ENCODE measurements at places on chromosomes 3 and 15.

DNA sequence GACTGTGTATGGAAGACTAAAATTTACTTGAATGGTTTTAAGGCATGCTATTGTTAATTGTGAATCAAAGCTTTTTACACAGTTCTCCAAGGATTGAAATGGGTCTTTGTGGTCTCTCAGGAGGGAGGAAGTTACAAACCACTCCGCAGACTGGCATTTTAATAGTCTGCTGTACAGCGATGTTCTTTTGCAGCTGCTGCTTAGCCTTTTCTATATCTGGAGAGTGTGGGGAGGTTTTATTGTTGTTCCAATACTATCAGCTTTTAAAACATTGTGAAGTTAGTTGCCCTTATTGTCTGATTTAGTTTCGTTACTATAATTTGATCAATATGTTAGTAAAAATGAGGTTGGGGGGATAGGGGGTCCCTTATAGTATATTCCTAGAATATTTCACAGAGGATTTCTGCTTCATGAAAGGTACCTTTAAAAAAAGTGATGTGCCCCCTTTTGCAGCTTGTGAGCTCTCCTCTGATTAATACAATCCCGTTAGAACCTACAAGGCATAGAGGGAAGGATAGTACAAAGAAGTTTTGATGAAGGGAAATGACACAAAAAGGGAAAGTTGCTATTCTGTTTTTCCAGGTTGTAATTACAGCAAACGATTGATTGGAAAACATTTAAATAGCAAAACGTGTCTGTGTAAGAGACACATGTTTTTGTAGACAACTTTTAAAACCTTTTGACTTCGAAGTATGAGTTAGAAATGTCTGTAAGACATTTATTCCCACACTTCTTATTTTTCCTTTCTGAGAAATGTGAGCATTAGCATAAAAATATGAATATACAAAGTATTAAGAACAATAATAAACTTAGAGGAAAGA is 158.3 kb upstream of the CGNL1 start:
- DNase-seq: peak; percentile 30

DNA sequence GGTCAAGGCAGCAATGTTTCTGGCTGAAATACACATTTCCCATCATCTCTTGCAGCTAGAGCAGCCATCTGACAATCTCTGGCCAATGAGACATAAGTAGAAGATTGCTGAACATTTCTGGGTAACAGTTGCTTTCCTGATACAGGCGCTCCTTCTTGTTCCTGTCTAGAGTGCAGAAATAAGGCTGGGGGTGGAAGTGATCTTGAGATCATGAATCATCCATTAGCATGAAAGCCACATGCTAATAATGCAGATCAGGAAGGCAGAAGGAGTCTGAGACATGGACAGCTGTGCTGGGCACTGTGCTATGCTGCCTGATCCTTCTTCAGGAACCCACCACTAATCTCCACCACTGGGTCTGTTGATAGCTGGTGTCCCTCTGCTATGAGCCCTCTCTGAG is 14.8 kb upstream of the TMEM108 start:
- DNase-seq: no peak

DNA sequence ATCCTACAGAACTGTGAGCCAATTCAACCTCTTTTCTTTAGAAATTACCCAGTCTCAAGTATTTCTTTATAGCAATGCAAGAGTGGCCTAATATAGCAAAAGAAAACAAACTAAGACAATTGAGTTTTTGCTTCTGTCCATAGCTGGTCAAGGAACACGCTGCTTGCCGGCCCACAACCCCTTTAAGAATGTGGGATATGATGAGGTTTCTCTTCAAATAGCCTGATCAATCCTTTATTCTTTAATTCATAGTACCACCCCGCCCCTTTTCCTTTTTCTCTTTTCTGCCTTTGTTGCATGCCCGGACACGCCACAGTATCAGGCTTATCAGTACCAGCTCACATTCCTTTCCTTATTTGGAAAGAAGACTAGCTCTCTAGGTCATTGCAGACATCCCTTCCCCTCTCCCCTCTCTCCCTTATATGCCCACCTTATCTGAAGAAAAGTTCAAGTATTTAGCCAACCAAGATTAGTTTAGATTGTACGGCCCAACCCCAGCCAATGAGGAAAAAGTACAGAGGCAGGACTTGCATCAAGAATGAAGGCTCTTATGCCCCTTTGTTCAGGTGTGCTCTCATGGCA is 404.5 kb downstream of the OCA2 start:
- peak; percentile 73 for DNase-seq

DNA sequence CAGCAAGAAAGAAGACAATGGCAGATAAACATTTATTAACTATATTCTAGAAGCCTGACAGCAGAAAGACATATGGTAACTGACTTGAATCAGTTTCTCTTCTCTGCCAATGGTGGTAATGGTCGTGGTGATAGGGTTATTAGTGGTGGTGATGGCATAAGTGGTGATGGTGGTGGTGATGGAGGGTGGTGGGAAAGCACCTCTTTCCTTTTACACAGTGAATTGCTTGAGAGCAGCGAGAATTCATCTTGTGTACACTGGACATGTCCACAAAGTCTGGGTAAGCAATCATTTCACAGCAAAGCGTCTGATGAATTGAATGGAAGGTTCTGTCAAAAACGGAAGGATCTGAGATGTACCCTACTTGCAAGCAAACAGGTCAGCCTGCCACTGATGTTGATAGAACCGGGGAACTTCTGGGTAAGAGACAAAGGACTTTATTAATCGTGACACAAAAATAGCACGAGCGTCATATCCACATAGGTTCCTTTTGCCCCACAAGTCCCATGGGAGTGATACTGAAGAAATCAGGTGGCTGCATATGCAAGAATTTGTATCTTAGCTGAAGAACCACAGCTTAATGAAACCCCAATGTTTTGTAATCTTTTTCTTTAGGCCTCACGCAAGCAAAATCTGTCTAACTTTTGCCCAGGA is 23.5 kb upstream of the TBC1D5 start:
- no peak for DNase-seq

DNA sequence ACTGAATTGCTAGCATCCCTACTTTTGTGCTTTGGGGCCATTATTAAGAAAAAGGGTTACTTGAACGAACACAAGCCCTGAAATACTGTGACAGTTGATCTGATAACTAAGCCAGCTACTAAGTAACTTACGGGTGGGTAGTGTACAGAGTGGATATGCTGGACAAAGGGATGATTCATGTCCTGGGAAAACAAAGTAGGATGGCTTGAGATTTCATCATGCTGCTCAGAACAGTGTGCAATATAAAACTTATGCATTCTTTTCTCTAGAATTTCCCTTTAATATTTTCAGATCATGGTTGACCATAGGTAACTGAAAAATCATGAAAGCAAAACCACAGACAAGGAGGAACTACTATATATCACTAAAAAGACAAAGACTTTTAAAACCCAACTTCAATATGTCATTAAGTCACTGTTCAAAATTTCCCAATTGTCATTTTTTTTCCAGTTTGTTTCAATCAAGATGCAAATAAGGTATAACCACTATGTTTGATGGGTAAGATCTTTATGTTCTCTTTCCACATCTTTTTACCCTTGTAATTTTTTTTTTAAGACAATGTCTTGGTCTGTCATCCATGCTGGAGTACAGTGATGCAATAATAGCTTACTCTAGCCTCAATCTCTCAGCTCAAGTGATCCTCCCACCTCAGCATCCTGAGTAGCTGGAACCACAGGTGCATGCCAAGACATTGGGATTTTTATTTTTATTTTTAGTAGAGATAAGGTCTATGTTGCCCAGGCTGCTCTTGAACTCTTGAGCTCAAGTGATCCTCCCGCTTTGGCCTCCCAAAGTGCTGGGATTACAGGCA is 67.7 kb downstream of the IFT80 start:
- DNase-seq: peak; percentile 5

GRCh38 chr15:96565266-96565665 is 234.8 kb downstream of the NR2F2 start:
- DNase-seq: no peak

DNA sequence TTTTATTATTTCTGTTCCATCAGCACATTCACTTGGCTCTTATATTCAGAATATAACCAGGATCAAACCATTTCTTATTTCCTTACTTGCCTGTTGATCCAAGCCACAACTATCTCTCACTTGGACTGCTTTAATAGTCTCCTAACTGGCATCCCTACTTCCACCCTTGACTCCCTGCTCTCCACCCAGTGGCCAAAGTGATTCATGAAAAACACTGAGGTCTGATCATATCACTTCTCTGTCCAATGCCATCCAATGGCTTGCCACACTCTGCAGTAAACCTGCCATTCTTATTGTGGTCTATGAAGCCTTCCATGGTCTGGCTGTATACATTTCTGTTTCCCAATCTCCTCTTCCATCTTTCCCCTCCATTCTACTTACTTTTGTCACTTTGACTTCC is 576.1 kb downstream of the PDCD6IP start:
- no peak for DNase-seq

GRCh38 chr3:78610462-78611125 is 1157.2 kb downstream of the ROBO1 start:
- DNase-seq: no peak

DNA sequence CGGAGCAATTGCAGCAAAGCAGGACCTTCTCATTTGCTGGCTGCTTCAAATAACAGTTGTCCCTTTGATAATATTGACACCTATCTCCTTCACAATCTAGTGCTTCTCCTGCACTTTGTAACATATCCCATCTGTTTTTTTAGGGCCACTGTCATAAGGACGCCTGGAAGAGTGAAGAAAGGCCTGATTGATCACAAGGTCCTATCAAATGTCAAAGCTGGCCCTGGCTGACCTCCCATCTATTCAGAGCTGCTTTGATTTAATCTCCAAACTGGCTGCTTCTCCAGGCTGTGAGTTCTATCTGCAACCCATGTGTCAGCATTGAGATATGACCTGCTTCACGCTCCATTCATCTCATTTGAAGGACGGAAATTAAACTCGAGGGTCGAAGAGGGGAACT is 601.2 kb upstream of the KCNMB2 start:
- DNase-seq: peak; percentile 41

- DNase-seq: no peak
Measured at GRCh38 chr3:25128735-25129134, 299.3 kb upstream of the RARB start.

GRCh38 chr15:94354655-94355054 is 123.3 kb downstream of the MCTP2 start:
- no peak for DNase-seq

DNA sequence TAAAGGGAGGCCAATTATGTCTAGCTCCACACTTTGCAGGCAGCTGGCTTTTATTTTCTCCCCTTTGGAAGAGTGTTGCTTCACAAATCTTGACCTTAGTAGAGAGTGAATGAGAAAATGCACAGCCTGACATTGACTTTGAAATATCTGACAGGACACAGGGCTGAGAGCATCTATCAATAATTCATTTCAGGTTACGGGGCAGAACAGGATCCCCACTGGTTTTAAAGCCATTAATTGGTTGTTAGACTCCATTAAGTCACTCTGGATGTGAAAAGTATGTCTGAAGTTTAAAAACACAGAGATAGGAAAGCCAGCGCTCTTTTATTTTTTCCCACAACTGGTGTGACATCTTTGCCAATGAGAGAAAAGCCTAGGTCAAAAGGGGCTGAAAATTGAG is 251.9 kb upstream of the TMC3 start:
- no peak for DNase-seq

- no peak for DNase-seq
Measured at GRCh38 chr3:31064021-31064420, 169.6 kb upstream of the GADL1 start.

DNA sequence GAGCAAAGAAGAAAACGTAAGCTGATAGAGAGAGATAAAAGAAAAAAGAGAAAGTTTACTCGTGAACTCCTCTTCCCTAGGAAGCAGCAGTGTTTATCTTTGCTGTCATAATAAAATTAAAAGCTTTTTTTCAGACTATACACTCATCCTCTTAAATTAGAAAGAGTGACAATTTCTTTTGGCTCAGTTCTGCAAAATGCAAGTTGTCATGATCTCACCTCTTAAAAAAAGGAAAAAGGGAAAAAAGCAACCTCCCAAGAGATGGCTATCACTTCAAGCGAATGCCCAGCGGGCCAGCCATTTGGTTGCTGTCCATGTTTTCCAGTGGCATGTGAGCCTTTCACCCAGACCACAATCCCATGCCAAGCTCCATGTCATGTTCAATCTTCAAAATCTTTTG is 7.0 kb upstream of the THBS1 start:
- no peak for DNase-seq

GRCh38 chr3:25430287-25430934 is 2.3 kb downstream of the RARB start:
- DNase-seq: no peak

DNA sequence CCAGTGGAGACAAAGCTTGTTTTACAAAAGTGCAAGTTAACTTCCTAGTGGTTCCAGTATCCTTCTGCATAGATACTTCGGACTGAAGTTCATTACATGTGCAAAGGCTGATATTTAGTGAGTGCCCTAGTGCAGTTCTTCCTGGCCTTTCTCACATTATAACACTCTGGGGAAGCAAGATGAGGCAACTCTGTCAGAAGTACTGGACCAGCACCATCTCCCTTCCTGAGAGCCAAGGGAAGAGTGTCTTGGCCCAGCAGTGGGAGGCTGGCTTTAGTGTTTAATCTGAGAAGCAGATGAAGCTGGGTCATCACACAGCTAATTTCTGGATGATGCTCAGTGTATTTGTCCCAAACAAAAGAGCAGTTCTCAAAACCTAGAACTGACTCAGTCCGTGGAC is 397.7 kb downstream of the CACNA2D3 start:
- DNase-seq: no peak

GRCh38 chr15:83610901-83611685 is 42.8 kb upstream of the ADAMTSL3 start:
- DNase-seq: no peak

GRCh38 chr3:73719861-73720260 is 95.1 kb upstream of the PDZRN3 start:
- DNase-seq: no peak

- no peak for DNase-seq
Measured at GRCh38 chr3:40782111-40782721, 257.5 kb downstream of the ZNF621 start.

- no peak for DNase-seq
Measured at GRCh38 chr15:70378126-70379031, 280.7 kb upstream of the TLE3 start.

GRCh38 chr3:30438126-30438525 is 168.3 kb upstream of the TGFBR2 start:
- DNase-seq: no peak

DNA sequence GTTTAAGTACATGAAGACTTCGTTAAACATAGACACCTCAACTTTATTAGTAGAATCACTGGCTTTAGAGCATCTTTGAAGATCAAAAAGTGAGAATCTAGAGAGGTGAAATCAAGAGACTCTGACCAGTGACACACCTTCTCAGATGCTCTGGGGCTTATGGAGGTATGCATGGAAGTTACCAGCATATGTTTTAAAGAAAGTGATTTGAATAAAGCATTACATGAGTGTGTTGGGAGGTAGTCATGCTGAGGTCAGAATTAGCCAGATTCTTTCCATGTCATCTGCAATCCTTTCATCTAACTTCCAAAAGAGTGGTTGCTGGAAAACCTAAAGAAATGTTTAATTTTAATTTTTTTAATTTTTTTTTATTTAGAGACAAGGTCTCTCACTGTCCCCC is 658.0 kb upstream of the GOLIM4 start:
- no peak for DNase-seq

- no peak for DNase-seq
Measured at GRCh38 chr15:61524086-61524485, 295.0 kb upstream of the RORA start.

Measured in NCI-H146 (cell line).